Dermis microvascular lymphatic vessel endothelial cell (primary cell): ENCODE measurements at places on chromosomes 1 and 21. TPM values are rescaled to one million over a fixed set of nuclear protein-coding genes. Genes with fewer than 3 reads are reported as not detected.
A peak's percentile ranks its signal among the peaks of the same experiment; 100 is the strongest.

The LRRC3 gene
- total RNA-seq = 0.77 and 1.8 TPM in 2 replicates

The TMEM50A gene
- 192 and 202 TPM in 2 replicates for total RNA-seq

DNA sequence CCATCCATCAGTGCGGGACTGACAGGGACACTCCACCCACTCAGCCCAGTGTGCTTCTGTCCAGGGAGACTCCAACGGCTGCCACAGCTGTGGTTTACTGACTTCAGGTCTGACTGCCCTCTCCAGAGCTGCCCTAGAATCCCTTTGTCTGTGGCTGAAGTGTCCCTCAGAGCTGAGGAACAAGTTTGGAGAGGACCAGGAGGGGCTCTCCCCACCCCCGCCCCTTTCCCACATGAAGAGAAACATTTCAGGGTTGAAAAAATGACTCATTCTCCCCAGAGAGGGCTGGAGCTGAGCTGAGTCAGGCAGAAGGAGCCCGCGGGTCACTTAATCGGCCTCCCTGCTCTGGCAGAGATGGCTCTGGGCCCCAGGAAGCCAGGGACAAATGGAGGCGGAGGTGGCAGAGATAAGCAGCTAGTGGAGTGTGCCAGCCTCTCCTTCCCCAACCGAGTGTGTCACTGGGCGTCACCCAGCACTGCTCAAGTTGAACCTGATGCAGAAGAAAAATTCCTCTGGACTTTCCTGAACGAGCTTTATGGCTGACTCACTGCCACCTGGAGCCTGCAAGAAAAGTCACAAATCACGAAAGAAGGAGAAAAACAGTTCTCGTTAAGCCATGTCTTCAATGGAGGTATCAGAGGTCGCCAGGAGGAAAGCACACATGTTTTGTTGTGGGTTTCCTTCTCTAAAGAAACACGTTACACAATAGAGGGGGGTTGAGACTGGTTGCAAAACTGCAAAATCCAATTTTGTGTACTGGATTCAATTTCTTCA, 34.3 kb upstream of the ECE1 start:
- peak; percentile 87 for DNase-seq

DNA sequence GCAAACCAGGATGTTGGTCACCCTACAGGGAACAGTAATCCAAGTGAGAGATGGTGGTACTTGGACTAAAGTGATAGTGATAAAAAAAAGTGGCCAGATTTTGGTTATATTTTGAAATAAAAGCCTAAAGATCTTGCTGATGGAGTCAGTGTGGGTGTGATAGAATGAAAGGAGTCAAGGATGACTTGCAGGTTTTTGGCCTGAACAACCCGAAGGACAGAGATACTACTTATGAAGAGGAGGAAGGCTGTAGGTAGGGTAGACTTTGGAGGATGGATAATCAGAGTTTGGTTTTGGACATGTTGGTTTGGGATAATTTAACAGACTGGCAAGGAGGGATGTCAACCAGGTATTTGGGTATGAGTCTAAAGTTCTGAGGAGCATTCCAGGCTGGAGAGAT, 1.5 kb upstream of the TEX38 start:
- no peak for DNase-seq

GRCh38 chr21:31491617-31492016, 147.6 kb upstream of the TIAM1 start:
- no peak for DNase-seq

The TTC24 gene
- total RNA-seq = not detected in 2 replicates

- DNase-seq = no peak
Observed at GRCh38 chr21:28971171-28971570, 21.5 kb downstream of the LTN1 start.

GRCh38 chr1:1387098-1388077, 11.7 kb downstream of the CCNL2 start:
- no peak for DNase-seq

- peak; percentile 31 for DNase-seq
Observed at GRCh38 chr1:172885411-172885810, 165.3 kb downstream of the TNFSF18 start.

The TADA1 gene
- total RNA-seq = 8.3 and 10.1 TPM in 2 replicates

The MYCL gene
- total RNA-seq = 0.38 and 0.39 TPM in 2 replicates

GRCh38 chr1:173661763-173662162, 7.9 kb downstream of the ANKRD45 start:
- no peak for DNase-seq

The PGLYRP4 gene
- not detected in 2 replicates for total RNA-seq

DNA sequence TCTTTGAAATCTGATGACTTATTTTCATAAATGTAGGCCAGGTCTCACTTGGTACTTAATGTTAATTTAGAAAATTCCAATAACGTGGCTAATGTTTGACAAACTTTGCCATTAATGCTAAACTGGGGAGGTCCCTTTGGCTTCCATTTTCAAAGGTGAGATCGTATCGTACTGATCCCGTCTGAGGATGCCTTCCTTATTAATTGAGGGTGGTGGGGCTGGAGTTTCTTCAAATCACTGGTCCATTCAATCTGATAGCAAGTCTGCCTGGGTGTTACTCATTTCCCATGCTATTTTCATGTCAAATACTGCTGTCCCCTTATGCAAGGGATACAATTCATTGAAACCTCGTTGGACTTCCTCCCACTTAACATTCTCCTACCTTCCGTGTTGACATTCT, 327.1 kb downstream of the DISC1 start:
- no peak for DNase-seq

The PLD5 gene
- not detected in 2 replicates for total RNA-seq

DNA sequence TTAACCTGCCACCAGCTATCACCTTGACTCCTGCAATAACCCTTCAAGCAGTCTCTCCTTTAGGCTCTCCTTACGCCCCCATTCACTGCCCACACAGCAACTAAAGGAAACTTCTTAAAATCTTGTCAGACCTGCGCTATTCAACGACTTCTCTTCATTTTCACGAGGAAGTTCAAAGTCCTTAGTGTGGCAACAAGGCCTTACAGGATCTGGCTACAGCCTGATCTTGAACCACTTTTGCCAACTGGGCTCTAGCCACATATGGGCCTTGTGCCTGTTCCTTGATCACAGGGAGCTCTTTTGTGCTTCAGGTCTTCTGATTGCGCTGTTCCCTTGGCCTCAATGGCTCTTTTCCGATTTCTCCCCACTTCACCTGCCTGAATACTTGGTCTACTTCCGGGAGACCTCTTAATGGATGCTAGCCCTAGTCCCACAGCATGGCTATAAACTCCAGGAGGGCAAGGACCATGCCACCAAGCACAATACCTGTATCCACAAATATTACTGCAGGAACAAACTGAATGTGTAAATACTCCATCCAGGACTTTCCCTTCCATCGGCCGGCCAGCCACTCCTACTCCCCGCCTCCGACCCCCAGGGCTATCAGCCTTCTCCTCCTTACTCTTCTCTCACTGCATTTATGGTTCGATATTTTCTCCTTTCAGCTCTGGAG, 2.3 kb upstream of the CTNNBIP1 start:
- no peak for DNase-seq

GRCh38 chr1:176522310-176522845, 59.4 kb downstream of the PAPPA2 start:
- no peak for DNase-seq

The FALEC gene
- not detected in 2 replicates for total RNA-seq

DNA sequence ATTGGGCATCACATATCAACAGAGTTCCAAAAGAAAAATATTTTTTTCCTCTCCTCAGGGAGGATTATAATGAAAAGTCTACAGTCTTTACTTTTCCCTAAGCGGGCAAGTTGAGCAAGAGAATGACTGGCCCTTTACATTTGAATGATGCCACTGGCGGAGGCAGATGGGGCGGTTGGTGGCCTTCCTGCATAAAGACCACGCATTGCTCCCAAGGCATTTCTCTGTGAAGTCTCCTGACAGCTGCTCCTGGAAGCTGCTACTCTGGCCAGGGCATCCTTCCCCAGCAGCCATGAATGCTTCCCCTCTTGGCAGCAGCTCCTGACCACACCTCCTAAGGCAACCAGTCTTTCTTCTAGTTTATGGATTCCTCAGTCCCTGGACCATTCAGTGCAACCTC, 161.1 kb upstream of the RRP15 start:
- DNase-seq = no peak

The BATF3 gene
- 0.64 and 1.4 TPM in 2 replicates for total RNA-seq

- no peak for DNase-seq
Observed at GRCh38 chr1:86502721-86503405, 34.1 kb downstream of the CLCA1 start.

DNA sequence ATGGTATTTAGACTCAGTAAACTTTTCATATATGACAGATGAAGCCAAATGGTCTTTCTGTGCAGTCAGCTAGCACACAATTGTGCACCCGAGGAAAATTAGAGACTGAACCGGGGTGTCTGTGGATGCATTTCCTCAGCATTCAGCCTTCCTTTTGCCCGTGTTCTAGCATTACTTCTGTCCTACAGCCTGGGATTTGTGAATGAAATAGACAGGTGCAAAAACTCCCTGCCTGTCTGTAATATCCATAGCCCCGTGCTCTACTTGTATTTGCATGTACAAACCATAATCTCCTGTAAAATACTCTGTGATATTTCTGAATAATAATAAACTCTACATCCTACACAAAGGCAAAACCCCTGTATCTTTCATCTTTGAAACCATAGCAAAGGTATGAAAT, 64.8 kb upstream of the LGALS8 start:
- DNase-seq = no peak

The TNNI3K gene
- 0.13 TPM in 1 of 2 replicates, not detected in the other for total RNA-seq

The ANKRD45 gene
- total RNA-seq = 0.13 TPM in 1 of 2 replicates, not detected in the other

DNA sequence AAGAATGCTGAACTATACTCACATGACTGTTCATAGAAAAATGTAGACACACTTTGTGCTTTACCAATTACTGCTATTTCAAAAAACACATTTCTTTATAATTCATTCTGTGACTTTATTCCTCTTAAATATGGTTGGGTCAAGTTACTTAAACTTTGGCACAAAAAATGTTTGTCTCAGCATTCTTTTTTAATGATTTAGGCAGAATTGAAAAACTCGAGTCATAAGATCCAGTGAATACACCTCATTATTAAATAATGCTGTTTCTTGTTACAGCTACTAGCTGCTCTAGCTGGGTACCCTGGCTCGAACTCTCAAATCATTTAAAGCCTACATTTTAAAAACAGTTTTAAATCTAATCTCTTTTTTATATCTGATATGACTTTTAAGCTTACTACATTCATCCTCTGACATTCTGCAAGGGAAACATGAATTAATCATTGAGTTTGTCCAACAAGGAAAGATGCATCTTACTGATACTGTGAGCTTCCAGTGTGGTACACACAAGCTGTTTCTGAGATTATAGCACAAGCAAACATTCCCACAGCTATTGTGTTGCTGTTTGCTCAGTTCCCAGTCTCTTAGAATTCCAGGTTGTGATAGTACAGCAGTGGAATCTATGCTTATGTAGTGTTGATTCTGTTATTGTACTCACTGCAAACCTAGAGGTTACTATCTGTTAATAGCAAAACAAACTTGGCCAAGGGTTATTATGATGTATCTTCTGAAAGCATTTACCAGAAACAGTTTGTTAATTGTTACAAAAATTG, 746.5 kb downstream of the USP25 start:
- no peak for DNase-seq

DNA sequence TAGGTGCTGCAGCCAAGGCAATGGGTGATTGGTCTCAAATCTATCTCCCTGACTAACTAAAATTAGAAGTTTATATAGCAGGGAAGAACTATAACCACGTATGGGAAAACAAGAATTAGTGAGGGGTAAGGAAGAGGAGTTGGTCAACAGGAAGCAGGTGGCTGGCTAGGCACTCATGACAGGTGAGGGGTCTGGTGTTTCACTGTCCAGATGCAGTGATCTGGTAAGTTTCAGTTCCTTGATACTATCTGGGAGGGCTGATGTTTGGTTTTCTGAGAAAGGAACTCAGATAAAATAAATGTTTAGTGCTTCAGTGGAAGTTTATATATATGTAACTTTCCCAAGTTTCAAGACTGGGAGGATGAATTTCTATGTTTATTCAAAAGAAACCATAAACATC, 11.6 kb upstream of the POU2F1 start:
- no peak for DNase-seq

- no peak for DNase-seq
Observed at GRCh38 chr1:216740331-216740730, 17.1 kb upstream of the ESRRG start.

DNA sequence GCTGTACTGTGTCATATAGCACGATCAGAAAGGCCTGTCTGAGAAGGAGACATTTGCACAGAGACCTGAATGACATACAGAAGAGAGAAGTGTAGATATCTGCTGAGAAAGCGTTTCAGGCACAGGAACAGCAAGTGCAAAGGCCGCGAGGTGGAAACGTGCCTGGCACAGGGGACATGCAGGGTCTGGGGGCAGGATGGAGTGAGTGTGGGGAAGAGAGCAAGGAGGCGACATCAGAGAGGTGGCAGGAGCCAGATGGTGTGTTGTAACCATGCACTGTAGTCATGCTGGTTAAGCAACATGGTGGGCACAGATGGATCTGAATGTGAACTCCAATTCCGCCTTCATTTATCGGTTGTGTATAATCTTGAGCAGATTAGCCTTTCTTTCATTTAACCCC, 13.0 kb downstream of the KRTCAP2 start:
- no peak for DNase-seq

DNA sequence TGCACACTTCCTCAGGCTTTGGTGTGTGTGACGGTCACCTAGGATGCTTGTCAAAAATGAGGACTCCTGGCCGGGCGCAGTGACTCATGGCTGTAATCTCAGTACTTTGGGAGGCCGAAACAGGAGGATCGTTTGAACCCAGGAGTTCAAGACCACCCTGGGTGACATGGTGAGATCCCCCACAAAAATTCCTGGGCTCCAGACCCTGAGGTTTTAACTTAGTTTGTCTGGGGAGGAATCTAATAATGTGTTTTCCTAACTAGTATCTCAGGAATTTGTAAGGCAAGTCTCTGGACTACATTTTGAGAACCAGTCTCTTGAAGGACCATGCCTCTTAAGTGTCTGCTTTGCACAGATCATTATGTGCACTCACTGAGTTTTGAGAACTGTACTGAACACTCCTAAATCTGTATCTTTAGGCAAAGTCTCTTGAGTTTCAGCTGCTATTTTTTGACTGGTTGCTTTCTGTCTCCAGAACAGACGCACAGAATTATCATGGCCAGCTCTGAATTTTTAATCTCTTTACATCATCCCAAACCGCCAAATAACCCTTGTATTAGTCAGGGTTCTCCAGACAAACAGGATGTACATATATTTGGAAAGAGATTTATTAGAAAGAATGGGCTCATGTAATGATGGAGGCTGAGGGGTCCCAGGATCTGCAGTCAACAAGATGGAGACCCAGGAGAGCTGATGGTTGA, 45.5 kb upstream of the VANGL1 start:
- DNase-seq = no peak

The PLA2G2C gene
- total RNA-seq = not detected in 2 replicates

The KRTAP13-2 gene
- total RNA-seq = not detected in 2 replicates

GRCh38 chr1:243727503-243728203, 122.4 kb downstream of the AKT3 start:
- no peak for DNase-seq
